ENCODE measurements at places on chromosomes 1 and 21. TPM values are rescaled to one million over a fixed set of nuclear protein-coding genes. Genes with fewer than 3 reads are reported as not detected.

Gene CR1L
- total RNA-seq = not detected

Gene AKR7A3
- 1.2 TPM for total RNA-seq

Gene DMRTA2
- total RNA-seq = 0.24 TPM

Gene CD1E
- total RNA-seq = not detected

Gene IFI44L
- total RNA-seq = 0.34 TPM

Gene SHISAL2A
- not detected for total RNA-seq

Gene PLA2G2C
- total RNA-seq = not detected

Gene RABGGTB
- total RNA-seq = 173 TPM

Gene ANP32E
- 40.7 TPM for total RNA-seq

Gene S100A12
- total RNA-seq = not detected

Gene MROH9
- total RNA-seq = not detected

Gene GJA9
- total RNA-seq = not detected

Gene C1orf87
- total RNA-seq = not detected

Measured in A375 (cell line).